ENCODE measurements at places on chromosomes 7 and 10. TPM values are rescaled to one million over a fixed set of nuclear protein-coding genes. Genes with fewer than 3 reads are reported as not detected.

Gene IL6
- polyA plus RNA-seq = not detected

Gene FANK1
- polyA plus RNA-seq = 13.1 TPM

Gene CRPPA
- 6.0 TPM for polyA plus RNA-seq

Gene NAT16
- not detected for polyA plus RNA-seq

Gene PTPRZ1
- polyA plus RNA-seq = 3.5 TPM

Gene SAP25
- polyA plus RNA-seq = 4.2 TPM

Gene DOCK1
- 70.0 TPM for polyA plus RNA-seq

Gene HABP2
- polyA plus RNA-seq = 0.52 TPM

Gene GSTK1
- 199 TPM for polyA plus RNA-seq

Gene FRMPD2
- polyA plus RNA-seq = 0.63 TPM

Gene CALHM3
- not detected for polyA plus RNA-seq

Data from left kidney (tissue), 8 donors.